Inflammatory macrophage treated with lipopolysaccharide for 1 hour (primary cell): ENCODE measurements at places on chromosomes 12 and 14.
A peak's percentile ranks its signal among the peaks of the same experiment; 100 is the strongest.

DNA sequence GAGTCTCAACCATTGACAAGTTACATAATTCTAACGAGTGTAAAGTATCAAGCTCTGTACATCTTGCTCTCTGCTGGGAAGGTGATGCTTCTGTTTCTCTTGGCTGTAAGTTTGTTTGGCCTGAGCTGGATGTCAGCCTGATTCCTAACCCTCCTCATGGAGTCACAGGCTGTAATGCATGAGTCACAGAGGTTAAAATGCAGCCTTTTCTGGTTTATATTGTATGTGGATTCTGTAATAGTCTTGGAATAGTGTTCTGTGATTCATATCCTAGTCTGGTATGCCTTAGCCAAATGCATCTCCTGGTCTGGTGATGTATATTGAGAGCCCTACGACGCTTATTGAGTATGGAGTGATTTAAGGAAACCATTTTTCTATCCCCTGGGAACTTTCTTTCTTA is 104.5 kb upstream of the FRMD6 start:
- DNase-seq, result no peak

- no peak for DNase-seq
Observed at GRCh38 chr14:23521785-23522640, 29.6 kb downstream of the ZFHX2 start.

DNA sequence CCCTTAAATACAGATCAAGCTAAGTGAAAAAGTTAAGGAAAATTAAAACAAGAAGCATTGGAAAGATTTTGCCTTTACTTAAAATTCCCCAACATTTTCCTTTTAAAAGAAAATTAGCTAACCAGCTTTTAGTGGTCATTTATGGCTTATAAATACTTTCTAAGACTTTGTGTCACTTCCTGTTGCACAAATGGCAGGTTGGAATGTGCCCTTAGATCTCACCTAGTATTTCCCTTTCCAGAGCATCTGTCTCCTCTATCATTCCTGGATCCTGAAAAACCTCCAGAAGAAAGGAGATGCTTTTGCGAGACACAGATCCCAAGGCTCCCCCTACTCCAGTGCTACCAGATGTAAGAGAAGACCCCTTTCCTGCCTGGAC is 58.3 kb downstream of the ARF6 start:
- no peak for DNase-seq

DNA sequence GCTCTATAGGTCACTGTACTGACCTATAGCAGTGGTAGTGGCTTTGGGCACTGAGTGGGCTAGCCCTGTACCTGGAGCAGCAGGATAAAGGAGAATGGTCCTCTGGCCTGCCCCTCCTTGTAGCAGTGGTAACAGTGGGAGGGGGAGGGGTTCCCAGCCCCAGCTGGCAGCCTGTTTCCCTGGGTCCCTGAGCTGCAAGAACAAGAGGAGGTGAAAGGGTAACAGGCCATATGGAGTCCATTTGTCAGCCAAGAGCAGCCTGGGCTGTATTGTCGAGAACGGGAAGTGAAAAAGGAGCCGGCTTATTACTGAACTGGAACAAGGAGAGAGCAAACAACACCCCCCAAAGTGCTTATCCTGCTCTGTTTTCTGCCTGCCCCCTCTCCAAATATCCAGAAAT is 73.8 kb upstream of the SRSF5 start:
- DNase-seq, result peak; percentile 58

GRCh38 chr12:5593086-5593485 is 161.2 kb downstream of the NTF3 start:
- DNase-seq, result no peak

GRCh38 chr12:75707983-75708382 is 196.6 kb upstream of the KRR1 start:
- no peak for DNase-seq

DNA sequence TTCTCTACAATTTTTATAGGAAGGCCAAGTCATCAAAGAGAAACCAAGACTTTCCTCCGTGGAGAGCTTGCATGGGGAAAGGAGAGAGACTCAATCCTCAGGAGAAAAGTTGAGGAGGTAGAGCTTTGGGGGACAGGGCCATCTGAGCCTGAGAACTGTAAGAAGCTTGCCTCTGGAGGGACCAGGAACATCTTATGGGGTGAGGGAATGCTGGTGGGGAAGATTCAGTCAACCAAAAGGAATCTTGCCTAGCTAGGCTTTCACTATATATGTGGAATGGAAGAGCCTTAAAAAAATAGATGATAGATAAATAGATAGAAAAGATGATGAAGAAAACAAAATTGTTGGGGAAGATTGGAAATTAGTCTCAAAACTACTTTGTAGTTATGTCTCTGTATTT is 63.5 kb downstream of the DYRK2 start:
- no peak for DNase-seq

- no peak for DNase-seq
Observed at GRCh38 chr14:61891170-61891569, 128.9 kb downstream of the SNAPC1 start.

DNA sequence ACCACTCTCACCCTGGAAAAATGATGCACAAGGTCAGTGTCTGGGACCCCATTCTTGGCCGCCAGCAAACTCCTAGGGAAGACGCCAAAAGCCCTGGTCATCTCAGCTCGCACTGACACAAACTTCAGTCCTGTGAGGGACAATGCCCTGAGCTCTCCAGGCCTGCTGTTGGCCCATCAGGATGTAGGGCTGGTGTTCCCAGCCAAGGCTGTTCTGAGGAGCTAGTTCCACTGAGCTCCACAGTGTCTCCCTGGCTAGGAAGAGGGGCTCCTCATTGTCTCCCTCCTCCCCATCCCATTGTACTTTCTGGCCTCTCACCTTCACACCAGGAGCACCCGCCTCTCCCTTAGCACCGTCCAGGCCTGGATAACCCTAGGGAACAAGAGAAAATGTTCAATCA is 10.8 kb downstream of the COL2A1 start:
- no peak for DNase-seq

- DNase-seq, result peak; percentile 73
Observed at GRCh38 chr14:30621354-30621939, 672 bp upstream of the SCFD1 start.

DNA sequence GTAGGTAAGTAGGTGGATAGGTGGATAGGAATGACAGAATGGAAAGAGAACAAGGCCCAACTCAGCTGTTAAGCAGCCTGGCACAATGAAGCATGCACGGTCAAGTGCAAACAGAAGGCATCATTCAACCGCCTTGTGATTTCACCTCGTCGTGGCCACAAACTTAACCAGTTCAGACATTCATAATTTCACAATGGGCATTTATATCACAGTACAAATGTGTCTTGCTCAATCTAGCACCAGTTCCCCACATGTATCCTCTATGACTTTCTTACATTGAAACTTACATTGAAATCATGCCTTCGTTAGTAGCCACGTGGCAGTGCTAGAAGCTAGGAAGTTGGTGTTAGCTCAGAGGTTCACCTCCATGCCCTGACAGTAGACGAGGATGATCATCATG is 207.5 kb downstream of the ETV6 start:
- peak; percentile 76 for DNase-seq

DNA sequence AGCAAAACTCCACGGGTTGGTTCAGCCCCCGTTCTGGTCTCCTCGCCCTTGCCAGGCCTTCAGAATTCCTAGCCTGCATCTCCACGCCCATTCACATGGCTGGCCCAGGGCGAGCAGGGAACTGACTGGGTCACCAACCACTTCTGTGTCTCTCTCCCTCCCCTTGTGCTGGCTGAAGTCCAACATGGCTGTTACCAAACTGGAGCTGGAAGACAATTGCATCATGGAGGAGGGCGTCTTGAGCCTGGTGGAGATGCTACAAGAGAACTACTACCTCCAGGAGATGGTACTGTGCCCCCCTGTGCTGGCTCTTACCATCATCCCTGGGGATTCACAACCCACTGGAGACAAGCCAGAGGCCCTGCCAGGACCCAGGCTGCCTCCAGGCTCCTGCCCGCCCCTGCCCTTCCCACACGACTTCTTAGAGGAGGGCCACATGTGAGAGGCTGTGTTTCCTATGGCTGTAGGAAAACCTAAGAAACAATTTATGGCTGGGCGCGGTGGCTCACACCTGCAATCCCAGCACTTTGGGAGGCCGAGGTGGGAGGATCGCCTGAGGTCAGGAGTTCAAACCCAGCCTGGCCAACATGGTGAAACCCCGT is 9.9 kb downstream of the LRRC74A start:
- peak; percentile 83 for DNase-seq

GRCh38 chr14:38226366-38226765 is 18.7 kb downstream of the SSTR1 start:
- DNase-seq, result no peak

GRCh38 chr12:15756822-15757221 is 32.4 kb downstream of the EPS8 start:
- no peak for DNase-seq

DNA sequence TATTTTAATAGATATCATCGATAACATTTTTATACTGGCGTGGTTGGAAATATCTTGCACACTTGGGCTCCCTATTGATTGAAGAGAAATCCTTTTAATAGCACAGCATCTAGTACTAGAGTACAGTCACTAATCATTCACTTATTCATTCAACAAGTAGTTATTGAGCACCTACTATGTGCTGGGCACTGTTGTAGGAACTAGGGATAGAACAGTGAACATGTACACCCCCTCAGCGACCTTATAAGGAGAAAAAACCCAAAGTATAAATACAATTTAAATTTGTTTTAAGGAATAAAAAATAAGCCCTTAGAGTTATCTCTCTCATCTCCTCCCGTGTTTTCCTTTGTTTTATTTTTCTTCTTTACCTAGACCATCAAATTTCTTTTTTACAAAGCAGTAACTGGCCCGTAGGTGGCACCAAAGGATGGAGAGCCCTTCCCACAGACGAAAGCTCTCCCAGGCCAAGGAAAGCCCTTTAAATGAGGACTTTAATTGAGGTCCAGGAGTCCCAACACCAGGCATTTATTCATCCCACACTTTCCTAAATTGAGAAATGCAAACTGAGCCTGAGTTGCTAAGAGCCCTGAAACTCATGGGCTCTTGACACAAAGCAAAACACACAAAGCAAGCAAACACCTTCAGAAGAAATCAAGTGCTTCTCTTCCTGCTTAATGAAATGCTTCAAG is 29.0 kb downstream of the PEBP1 start:
- no peak for DNase-seq

DNA sequence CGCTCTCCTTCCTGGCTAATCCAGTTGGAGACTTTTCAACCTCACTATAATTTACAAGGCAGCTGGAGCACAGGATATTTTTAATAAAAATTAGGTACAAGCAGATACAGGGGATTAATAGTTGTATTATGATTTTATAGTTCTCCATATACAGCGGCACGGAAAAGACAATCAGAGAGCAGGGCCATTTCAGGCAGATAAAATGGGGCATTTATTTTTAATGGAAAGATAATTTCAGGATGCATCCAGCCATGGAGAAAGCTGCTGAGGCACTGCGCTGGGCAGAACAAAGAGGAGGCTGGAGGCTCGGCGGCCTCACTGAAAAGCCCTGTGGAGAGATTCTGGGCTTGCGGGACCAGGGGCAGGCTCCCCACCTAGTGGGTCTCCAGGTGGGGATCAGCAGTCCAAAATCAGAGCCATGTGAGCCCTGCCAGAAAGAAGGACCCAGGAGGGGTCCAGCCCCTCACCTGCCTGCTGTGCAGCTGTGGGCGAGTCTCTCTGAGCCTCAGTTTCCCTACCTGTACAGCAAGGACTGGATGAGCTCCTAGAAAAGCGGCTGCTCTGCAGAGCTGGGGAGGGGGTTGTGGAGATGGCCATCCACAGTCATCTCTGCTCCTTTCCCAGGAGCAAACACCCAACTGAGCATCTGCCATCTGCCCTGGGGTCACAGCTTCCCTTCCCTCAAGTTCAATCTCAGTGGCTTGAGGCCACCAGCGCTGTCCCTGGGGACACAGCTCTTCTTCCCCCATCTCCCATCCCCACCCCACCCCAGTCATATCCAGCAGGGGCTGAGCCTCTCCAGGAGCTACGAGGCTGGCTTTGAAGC is 23.9 kb upstream of the C14orf180 start:
- DNase-seq, result no peak

GRCh38 chr14:68082698-68083291 is 263.2 kb downstream of the RAD51B start:
- no peak for DNase-seq

- DNase-seq, result no peak
Observed at GRCh38 chr12:3700861-3701260, 52.0 kb downstream of the CRACR2A start.

DNA sequence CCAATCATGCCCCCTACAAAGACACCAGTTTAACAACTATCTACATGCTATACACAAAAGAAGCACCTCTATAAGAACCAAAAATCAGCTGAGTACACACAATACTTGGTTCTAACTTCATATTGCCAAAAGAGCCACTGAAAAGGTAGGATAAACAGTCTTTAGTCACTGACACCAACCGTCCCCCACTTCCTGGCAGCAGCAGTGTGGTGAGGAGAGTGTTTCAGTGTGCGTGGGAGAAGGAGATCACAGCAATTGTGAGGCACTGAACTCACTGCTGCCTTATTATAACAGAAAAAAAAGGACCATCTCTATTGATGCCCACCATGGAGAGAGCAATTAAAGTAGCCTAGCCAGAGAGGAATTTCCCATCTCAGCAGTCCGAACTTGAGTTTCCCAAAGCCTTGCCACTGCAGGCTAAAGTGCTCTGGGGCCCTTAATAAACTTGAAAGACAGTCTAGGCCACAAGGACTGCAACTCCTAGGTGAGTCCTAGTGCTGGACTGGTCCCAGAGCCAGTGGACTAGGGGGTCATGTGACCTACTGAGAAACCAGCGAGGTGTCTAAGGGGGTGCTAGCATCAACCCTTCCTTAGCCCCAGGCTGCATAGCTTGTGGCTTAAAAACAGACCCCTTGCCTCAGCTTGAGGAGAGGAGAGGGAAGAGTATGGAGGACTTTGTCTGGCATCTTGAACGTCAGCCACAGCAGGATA is 37.1 kb upstream of the LMNTD1 start:
- no peak for DNase-seq
